ENCODE measurements at places on chromosomes 1 and 21.

- no peak for DNase-seq
These were observed 231.8 kb upstream of the IRF2BP2 start for GRCh38 chr1:234841710-234842231.

DNA sequence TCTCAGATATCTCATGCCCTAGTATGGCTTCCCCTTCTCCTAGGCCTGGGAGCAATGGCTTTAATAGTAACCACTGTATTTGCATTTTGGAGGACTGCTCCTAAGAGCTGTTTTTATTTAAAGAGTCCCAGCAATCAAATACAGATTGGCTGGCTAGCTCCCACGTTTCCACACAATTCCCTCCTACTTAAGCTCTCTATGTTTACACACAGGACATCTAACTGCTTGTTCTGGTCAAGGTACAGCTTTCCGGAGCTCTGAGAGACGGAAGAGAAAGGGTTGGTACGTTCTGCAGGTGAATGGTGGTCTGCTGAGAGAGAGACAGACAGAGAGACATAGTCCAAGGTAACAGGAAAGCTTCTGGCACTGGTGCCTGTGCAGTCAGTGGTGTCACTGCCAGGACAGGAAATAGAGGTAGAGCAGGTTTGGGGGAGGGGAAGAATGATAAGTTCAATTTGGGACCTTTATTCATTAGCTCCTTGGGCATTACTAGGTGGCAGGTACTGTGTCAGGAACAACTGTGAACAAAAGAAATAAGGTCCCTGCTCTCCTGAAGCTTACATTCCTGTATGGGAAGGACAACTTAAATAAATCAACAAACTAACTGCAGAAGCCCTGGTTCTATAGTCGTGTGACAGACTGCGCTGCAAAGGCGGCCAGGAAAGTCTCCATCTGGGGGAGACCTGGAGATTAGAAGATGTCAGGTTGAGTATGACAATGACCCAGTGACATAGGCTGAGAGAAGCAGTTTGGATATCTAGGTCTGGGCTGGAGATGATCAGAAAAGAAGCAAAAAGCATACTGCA is 1.2 kb upstream of the SLC25A33 start:
- no peak for DNase-seq

DNA sequence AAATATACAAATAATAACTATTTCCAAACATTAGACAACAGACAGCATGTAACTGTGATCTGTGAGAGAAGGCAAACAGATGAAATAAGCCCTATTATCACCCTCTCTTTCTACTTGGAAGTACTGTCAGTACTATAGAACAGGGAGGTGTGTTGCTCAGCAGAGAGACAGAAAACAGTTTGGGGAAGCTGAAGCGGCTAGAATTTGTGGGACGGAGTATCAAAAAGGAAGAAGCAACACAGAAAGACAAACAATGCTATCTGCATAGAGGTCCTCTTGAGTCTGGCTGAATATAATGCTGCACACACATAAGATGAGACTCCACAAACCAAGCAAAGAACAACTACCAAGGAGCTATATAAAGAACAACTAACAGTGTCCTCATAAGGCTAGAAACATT is 59.4 kb downstream of the ZZZ3 start:
- DNase-seq = no peak

DNA sequence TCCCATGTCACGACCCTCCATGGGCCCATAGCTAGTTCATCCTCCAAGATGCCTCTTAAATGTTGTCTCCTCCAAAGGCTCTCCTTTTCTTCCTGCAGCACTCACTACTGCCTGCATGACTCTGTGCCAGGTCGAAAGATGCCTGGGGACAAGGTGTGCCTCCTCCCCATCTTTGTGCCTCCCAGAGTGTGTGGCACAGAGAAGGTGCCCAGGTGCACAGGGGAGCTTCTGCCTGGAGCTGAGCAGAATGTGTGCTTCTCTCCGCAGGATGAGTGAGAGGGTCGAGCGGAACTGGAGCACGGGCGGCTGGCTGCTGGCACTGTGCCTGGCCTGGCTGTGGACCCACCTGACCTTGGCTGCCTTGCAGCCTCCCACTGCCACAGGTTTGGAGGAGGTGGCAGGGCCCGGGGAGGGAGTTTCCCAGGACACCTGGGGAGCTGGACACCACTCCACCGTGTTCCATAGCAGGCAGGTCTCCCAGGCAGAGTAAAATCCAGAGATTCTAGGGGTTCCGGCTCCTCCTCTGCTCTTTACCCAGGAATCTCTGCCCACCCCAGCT is 6.9 kb upstream of the PPM1J start:
- no peak for DNase-seq

DNA sequence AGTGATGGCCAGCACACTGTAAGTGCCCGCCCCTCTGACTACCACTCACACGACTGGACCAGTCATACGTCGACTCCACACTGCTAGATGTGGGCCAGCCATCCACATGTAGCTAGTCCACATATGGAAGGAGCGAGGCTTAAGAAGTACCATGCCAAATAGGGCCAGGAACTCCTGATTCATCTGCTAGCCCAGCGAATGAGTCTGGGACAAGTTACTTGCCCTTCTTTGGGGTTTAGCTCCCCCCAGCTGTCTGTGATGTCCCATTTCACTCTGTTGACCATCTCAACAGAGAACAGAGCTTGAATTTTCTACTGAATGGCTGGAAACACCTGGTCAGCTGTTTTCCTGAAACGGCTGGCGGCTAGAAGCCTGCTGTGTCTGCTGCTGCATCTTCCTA is 5.8 kb downstream of the CSRP1 start:
- no peak for DNase-seq

DNA sequence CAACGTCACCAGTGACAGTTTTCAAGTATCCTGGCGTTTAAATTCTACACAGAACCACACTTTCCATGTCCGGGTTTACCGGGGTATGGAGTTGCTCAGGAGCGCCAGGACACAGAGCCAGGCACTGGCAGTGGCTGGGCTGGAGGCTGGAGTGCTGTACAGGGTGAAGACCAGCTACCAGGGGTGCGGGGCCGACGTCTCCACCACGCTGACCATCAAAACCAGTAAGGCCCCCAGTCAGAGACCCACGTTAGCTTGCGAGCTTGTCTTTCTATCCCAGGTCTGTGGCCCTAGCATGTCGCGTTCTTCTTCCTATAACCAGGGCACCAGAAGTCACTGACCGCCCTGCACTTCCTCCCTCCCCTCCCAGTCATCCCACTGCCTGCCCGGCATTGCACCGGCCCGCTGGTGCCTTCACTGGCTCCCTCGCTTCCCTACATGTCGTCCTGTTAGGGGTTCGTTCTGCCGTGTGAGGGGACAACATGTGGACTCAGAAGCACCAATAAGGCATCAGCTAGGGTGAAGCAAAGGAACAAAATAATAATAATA is 27.9 kb downstream of the UMODL1 start:
- no peak for DNase-seq

DNA sequence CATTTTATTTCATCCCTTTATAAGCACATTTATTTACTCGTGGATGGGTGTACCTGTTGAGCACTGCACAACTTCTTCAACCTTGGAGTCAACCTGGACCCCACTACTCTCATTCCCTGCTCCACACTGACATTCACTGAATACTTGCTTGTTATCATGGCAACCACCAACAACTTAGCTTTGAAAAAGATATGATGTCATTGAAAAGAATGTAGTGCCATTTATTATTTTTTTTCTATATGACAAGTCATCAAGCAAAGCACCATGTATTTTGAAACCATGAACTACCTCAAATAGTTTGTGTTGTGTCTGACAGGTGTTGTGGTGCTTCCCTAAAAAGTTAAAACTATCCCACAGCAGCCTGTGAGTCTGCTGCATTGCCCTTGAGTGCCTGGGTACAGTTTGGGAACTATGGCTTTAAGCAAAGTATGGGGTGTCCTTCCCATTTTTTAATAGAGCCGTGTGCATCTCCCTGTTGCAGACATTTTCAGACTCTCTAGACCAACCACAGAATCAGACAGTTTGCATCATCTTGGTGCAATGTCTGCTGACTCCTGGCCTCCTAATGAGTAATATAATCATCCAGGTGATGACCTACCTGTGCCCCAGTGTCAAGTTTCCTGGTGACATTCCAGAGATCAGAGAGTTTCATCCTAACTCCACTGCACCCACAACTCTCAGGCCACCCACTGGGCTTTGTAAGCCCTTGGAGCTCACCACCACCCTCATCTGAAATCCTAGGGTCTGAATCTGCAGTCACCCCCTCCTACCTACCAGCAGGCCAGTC is 339.7 kb upstream of the PROX1 start:
- DNase-seq = no peak

DNA sequence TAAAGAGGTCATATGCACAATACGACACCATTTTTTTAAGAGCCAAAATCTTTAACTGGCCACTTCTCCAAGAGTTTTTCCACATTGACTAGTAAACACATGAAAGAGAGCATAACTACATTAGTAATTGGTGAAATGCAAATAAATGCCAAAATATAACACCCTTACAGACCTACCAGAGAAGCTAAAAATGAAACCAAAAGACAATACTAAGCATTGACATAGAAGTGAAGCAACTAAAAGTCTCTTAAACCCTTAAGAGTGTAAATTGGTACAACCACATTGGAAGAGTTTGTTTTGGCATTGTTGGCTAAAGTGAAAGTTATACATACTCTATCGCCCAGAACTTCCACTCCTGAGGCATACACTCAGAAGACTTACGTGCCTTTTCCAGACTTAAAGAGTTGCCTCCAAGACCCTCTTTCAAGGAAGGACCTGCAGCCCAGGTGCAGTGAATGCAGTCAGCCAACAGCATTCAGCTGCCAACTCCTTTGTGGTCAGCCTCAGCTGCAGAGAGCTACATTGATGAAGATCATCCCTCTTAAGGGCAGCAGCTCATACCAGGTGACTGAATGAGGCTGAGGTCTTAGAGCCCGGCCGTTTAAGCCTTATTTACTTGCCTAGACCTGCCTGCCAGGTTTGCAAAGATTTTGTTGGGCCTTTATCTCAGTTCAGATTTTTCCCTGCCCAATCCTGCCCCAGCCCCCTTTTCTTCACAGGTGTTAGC is 839.1 kb upstream of the ADGRL2 start:
- DNase-seq = no peak

GRCh38 chr1:215631489-215631888 is 64.4 kb downstream of the KCTD3 start:
- DNase-seq = no peak

GRCh38 chr1:108016451-108016920 is 51.5 kb upstream of the VAV3 start:
- no peak for DNase-seq

- no peak for DNase-seq
These were observed 32.2 kb upstream of the HNRNPU start for GRCh38 chr1:244896550-244896949.

DNA sequence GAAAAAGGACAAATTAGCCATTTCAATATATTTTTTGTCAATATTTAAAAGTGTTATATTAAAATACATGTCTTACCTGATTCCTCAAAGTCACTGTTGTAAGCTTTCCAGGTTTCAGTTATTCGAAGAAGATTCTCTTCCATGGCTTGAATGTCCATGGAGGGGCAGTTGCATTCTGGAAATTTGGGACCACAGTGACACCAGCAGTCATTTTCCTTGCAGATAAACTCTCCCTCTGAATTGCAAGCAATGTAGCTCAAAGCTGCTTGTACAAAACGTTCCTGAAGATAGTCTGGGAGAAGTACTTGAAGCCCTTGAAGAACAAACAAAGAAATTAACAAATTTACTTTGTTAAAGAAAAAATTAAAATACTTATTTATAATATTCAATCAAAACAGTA is 251.7 kb downstream of the BRINP3 start:
- DNase-seq = no peak

DNA sequence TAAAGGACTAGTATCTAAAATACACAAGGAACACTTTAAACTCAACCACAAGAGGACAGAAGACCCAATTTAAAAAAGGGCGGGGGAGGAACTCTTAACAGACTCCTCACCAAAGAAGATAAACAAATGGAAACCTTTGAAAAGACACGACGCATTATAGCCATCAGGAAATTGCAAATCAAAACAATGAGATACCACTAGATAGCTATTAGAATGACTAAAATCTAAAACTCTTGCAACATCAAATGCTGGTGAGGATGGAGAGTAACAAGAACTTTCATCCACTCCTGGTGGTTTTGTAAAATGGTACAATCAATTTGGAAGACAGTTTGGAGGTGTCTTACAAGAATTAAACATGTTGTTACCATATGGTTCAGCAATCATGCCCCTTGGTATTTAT is 708.2 kb downstream of the BRINP3 start:
- DNase-seq = no peak

DNA sequence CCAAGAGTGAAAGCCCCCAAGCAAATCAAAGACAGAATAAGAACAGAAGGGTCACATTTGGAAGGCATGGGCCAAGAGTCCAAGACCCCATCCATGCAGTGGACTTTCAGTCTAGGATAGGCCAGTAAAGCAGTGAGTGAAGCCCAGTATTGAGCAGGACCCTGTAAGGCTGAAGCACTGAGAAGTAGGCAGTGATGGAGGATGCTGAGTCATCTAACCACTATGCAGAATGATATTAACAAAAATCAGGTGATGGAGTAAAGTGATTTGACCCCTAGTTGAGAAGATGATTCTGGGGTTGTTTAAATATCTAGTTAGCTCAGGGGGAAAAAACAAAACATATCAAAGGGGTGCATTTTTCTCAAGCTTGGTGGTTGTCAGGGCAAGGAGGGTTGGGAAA is 308.7 kb upstream of the PLXNA2 start:
- DNase-seq = no peak

- DNase-seq = no peak
These were observed 230.8 kb upstream of the CHRM3 start for GRCh38 chr1:239155466-239156091.

DNA sequence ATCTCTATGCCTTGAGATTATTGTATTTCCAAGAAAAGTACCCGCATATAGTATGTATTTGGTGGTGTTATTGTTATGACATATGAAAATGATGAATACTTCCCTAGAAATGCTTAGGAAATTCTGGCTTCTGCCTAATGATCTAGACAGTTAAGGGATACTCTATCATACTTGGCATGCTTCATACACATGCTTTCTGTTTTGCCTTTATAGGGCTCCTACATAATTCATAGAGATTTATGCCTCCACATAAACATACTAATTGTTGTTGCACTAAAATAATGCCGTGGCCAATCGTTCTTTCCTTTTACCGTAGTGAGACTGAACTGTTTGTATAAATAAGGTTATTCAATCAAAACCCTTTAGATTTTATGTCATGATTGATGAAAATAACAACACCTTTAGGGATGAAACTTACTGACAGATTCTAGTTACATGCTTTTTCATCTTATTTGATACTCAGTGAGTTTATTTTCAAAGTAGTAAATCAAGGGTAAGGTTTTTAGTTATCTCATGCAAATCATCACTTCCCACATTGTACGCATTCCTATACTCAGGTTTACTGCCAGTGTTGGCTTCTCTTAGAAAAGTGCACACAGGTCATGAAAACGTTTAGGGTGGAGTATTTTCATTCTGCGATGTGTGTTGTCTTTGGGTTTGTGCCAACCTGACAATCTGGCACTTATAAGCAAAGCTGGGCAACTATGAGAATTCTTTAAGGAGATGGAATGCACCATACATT is 40.5 kb upstream of the SCYL3 start:
- no peak for DNase-seq

DNA sequence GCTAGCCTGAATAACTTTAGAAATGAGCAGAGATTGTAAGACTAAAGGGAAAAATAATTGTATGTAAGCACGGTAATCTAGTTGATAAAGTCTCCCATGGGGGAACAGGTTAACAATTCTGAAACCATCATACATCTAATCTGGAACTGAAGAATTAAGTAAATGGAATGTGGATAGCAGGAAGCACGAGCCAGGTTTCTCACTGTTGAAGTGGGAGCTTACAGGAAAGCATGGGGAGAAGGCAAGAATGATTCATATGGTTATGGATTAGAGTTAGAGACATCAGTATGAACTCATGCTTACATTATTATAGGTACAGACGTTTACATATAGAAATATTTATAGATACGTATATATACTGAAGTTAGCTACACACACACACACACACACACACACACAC is 83.0 kb downstream of the LEPR start:
- DNase-seq = no peak

- DNase-seq = no peak
These were observed 36.0 kb upstream of the SLC19A1 start for GRCh38 chr21:45578176-45578801.
